ENCODE measurements at places on chromosomes 13 and 19. TPM values are rescaled to one million over a fixed set of nuclear protein-coding genes. Genes with fewer than 3 reads are reported as not detected.

GRCh38 chr13:51849145-51850101, 4.4 kb upstream of the TMEM272 start:
- no peak for DNase-seq

GRCh38 chr19:8457209-8457608, 12.4 kb downstream of the HNRNPM start:
- DNase-seq = no peak

APOC4 gene
- not detected for total RNA-seq

LAIR1 gene
- not detected for total RNA-seq

ATP8B3 gene
- 3.3 TPM for total RNA-seq

DNA sequence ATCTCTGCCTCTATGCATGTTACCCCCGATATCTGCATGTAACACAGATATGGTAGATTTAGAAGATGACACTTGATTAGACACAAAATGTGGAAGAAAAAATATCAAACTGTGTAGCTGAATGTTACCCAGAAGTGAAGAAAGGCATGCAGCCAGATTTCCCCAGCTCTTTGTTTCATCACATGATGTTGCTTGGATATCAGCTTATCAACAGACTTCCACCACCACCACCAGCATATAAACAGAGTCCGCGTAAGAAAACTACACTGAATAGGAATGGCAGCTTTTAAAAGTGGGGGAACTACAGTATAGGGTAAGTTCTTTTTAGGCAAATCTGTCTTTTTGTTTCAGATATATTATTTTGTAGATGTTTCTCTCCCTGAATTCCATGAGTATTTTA, at the start of gene FAM216B:
FAM216B (plus strand) TSS at position 233 of the 400 bp plus-strand sequence. CDS start 2,484 bp downstream, outside the sequence.
- DNase-seq = no peak

DNA sequence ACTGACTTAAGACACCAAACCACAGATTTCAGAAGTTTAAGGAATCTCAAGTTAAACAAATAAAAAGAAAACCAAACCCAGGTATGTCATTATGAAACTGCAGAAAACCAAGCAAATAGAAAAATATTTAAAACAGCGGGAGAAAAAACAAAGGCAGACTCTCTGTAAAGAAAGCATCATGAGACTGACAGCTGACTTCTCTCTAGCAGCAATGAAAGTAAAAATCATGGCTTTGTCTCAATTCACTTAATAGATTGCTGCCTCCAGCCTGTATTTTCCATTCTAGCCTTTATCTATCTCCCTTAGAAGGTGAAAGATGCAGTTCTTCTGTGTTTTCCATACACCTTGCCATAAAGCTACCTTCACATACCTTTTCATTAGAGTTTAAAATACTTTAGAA, 131.1 kb upstream of the IPO5 start:
- DNase-seq = no peak

DNA sequence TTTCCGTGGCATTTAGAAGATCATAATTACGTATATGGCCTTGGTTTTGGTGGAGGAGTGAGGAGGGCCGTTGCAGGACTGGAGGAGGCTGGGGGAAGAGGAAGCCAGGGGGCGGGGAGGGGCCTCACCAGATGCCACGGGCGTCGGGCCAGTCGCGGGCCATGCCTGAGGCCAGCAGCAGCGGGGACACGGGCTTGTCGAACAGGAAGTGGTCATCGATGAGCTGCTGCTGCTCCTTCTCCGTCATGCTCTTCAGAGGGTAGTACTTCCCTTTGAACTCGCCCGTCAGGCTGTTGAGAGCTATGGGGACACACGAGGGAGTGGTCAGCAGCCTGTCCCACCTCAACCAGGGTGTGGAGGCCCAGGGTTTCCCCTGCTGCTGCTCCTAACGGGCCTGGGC, 11.1 kb downstream of the CKM start:
- DNase-seq = no peak

DNA sequence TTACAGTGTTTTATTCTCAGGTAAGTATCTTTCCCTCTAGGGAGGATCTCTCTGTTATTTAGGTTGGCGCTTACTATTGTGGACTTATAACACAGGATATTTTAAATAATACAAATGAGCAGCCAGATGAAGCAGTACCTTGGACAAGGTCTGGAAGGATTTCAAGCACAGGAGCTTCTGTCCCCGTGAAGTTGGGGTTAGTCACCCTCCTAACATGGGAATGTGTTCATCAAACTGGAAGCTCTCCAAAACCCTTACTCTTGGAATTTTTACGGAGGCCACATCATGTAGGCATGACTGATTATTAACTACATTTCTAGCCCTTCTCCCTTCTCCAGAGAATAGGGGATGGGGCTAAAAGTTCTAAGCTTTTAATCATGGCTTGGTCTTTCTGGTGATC, 38.3 kb upstream of the SPRY2 start:
- DNase-seq = no peak

- DNase-seq = no peak
Measured at GRCh38 chr13:44667943-44668342, 91.8 kb upstream of the TSC22D1 start.

SIGLEC10 gene
- total RNA-seq = not detected

DNA sequence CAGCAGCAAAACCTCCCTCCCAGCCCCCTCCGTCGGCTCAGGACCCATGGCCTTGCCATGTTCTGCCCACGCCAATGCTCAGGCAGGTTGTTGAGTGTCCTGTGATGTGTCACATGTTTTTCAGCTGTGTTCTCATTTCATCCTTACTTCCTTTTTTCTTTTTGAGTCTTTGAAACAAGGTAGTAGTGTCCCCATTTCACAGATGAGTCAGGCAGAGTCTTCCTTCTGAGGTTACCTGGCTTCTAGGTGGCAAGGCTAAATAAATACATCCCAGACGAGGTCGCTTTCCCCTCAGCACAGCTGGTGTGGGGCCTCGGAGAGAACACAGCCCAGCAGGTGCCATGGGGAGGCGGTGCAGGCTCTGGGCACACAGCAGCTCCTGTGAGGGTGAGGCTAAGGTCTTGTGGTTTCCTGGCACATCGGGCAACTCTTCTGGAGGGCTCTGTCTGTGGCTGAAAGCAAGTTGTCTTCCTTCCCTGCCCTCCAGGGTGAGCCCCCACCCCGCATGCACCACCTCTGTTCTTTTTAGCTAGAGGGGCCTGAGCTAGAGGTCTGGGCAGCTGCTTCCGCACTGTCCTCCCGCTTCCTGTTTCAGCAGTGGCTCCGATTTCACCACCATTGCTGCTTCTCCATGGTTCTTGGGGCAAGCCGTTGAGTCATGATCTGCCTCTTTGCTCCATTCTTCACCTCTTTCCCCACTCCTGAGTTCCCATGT, 15.1 kb downstream of the PRAM1 start:
- no peak for DNase-seq

DNA sequence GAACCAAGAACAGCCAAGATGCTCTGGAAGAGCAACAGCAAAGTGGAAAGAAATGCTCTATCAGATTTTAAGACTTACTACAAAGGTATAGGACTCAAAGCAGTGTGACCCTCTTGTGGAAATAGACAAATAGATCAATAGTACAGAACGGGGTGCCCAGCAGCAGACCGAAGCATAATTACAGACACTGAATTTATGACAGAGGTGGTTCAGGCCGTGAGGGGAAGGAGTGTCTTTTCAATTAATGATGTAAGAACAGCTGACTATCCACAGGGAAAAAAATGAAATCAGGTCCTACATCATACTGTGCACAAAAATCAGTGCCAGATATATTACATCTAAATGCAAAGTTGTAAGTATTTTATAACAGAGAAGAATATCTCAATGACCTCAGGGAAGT, 95.6 kb downstream of the KATNAL1 start:
- no peak for DNase-seq

CEACAM16 gene
- total RNA-seq = not detected

DNA sequence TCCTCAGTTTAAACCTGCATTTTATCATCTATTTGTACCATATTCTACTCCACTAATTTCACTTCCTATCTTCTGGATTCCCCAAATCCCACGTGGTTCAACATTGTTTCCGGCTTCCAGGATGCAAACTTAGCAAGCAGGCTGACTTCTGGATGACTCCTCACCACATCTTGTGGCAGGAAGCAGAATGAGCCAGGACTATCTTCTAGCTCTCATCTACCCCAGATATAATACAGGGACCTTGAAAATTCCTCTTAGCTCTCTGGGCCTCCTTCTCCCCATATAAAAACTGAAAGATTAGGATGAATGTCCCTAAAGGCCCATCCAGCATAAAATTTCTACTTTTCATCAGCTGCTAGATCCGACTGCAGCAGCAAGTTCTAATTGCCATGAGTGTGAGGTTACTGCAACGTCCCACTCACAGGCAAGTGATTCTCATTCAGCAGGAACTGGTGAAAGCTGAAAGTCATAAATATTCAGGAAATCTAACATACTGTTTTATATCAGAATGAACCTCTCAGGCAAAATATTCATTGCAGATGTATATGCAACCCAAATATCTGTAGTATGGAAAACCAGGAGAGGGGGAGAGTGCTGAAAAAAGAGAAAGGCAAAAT, 93.4 kb downstream of the KCTD12 start:
- no peak for DNase-seq

All from pulmonary artery endothelial cell (primary cell).